ENCODE measurements at places on chromosomes 7 and 10.

DNA sequence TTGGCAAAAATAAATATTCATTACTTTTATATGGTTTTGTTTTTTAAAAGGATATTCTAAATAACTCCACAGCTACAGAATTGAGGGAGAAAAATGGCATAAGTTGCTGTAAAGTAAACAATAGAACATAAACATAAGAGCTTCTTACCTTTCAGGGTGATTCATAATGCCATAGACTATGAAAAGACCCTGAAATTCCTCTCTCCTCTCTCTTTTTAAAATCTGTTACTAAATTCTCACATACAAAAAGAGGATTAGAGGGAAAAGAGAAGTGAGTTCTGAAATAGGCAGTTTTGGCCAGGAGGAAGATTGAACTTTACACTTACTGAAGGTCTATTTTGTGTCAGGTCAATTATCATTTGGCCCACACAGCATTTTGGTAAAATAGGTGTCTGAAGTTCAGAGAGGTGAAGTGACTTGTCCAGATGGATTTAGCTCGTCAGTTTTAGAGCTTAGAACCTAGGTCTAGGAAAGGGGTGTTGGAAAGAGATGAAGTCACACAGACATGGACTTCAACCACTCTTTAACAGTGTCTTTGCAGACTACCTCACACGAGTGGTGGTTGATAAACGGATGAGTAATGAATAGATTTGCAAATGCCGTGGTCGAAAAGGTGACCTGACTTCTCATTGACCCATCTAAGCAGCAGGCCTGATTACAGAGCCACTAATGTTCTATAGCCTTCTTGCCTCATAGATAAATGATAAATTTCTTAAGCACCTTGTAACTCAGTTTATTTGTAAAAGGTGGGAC, 190.6 kb upstream of the CCDC6 start:
- no peak for DNase-seq

- DNase-seq: no peak
Observed at GRCh38 chr7:44912775-44913347, 27.5 kb upstream of the PURB start.

DNA sequence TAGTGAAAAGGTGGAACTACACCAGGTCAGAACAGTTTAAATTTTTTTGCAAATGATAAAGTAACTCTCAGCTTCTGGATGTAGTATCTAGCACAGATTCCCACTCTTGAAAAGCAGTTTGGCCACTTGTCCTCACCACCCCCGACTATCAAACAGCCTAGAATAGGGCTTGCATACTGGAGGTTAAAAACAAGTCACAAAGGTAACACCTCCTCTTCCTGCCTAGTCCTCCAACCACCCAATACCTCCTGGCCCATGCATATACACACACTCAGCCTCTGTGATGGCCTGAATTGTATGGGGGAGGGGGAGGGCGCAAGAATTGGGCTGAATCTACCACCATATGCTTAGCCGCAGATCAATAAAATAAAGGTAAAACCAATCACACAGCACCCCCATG, 5.7 kb downstream of the SKAP2 start:
- peak; percentile 27 for DNase-seq

- DNase-seq: no peak
Observed at GRCh38 chr7:106465704-106466468, 181.1 kb upstream of the NAMPT start.
